ENCODE measurements at places on chromosomes 6 and 20.

DNA sequence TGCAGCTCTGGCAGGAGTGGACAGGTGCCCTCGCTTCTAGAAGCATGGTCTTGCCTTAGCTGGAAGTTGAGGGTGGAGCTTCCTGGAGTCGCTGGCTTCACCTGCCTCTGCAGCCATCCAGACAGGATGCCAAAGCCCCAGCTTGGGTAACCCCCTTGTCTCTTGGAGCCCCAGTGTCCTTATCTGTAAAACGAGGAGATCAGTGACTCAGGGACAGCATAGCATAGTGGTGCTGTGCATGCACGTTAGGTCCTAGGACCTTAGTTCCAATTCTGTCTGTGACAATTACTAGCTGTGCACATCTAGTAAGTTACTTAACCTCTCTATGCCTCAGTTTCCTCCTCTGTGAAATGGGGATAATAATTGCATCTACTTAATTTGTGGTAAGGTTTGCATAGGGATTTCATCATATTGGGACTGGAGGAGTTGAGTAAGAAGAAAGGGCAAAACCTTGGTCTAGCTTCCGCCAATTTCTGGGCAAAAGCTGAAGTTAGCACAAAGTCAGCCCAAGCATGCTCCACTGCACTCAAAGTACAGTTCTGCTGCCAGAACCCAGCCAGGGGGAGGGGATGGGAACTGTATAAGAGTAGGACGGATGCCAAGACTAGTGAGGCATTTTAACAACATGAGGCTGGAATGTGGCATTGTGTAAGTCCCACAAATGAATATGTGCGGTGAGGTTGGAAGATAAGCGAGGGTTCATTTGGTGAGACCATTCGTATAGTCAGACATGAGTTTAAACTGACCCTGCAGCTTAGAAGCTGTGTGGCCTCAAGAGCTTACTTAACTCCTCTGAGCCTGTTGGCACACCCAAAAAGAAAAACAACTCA, 24.5 kb downstream of the TOX2 start:
- no peak for DNase-seq

- DNase-seq, result peak; percentile 29
Measured at GRCh38 chr6:37004044-37004980, 1.1 kb upstream of the FGD2 start.

- no peak for DNase-seq
Measured at GRCh38 chr6:107540465-107540857, 50.5 kb downstream of the SOBP start.

GRCh38 chr6:52077961-52078625, 9.3 kb downstream of the PKHD1 start:
- DNase-seq, result peak; percentile 27

DNA sequence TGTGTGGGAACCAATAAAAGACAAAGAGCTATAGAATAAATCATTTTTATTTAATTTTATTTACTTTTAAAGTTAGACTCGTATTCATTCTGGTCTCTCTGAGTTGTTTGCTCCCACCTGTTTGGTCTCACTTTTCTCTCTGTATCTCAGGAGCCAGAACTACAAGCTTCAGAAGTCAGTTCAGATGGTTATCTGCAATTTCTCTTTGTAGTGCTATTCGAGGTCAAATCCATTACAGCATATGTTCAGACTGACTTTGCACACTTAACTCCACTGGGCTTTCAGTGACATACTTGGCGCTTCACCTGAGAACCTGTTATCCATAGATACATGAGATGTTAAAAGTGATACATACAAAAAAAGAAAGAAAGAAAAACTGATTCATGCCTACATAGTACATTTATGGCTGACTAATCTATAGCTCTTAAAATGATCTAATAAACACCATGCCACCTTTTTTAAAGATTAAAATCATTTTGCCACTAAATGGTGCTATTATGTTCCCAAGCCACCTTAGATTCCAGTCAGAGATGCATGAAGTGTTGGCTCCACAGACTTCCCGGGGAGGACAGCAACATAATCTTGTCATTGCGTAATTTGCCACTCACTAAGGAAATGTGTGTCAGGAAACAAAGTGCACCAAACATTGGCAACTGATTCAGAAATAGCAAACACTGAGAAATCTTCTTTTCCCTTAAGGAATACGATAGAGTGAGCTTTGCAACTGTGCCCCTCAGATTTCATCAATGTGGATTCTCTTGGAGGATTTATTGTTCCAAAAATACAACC, 396.7 kb downstream of the HACE1 start:
- DNase-seq, result no peak

DNA sequence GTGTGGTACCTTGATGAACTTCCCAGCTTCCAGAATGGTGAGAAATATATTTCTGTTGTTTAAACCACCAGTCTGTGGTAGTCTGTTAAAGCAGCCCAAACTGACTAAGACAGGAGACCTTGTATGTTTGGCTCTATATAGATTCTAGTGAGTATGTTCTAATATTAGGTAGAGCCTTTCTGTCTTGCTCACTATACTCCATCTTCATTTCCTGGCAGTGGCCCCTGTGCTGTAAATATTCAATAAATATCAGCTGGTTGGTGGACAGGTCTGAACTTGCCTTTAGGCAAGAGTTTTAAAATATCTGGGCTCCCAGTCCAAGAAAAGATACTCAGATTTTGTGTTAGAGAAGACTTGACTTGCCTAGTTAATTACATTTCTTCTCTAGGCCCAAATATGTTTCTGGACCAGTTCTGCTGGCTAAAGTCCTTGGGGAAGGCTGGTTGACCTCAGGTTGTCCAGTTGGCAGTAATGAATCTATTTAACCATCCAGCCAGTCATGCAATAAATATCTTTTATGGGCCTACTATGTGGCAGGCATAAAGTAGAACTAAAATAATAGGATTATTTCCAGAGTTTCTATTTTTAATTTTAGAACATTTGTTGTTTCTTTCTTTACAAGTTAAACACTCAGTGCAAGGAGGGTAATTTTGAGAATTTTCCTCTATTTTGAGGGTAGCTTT, 22.3 kb downstream of the PPP1R14C start:
- no peak for DNase-seq

GRCh38 chr6:89555806-89556205, 82.7 kb downstream of the LYRM2 start:
- no peak for DNase-seq

DNA sequence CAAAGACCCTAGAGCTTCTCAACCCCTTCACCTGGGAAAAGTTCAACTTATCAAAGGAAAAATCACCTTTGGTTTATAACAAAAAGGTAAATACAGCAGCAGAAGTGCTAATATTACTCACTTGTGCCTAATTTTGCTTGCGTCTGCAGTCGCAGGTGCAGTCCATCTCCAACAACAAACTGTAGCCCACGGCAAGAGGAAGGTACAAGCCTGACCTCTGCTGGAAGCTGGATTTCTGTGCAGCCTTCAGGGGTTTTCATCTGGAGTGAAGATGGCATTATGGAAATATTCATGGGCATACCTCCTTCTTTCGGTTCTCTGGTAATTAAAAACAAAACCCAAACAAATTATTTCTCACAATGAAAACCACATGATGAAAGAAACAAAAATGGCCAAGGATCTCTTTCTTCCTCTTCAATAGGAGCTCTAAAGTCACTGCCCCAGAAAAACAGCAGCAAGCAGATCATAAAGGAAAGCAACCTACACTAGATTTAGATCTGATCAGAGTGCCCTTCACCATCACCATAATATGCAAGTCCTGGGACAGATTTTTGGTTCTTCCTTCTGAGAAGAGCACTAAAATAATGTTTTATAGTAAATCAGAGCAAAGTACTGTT, 7.8 kb downstream of the UBE3D start:
- DNase-seq, result peak; percentile 75

DNA sequence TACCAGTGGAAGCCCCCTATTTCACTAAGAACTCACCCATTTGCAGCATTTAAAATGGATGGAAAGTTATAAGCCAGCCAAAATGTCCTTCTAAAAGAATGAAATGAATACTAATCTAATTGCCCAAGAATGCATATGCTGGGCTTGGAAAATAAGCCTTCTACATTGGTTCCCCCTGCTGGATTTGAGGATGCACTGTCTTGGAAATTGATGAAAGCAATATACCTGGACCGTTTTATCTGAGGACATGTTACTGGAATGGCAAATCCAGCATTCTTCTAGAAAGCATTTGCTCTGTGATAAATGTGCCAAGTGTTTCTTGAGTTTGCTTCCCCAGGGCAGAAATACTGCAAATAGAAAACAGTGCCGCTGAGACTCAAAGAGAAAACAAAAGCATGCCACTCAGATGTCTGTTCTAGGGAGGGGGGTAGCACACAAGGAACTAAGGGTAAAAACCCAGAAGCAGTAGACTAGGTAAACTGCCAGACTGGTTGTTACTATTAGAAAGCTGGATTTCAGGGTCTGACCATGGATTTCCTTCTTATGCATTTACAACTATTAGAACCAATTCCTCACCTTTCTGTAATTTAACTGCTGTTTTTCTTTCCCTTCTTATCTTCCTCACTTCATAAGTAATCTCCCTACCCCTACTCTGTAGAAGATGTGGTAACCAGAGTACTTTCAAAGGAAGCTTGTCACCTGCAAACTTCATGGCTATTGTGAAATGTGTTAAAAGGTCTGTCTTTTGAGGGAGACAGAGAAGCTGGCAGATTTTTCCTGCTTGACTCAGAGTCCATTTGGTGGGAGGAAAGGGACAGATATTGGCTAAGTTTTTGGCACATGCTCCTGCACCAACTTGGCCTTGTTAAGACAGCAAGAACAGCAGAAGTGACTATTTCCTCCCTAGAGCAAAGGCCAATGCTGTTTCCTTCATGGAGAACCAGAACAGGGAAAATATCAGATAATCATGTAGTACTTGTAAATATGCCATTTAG, 642.6 kb downstream of the KIF16B start:
- peak; percentile 34 for DNase-seq

GRCh38 chr6:151205721-151206600, 33.8 kb upstream of the AKAP12 start:
- no peak for DNase-seq

GRCh38 chr20:40073535-40074111, 615.4 kb downstream of the MAFB start:
- peak; percentile 90 for DNase-seq

GRCh38 chr20:61673152-61673847, 392.4 kb downstream of the TAF4 start:
- DNase-seq, result peak; percentile 76

DNA sequence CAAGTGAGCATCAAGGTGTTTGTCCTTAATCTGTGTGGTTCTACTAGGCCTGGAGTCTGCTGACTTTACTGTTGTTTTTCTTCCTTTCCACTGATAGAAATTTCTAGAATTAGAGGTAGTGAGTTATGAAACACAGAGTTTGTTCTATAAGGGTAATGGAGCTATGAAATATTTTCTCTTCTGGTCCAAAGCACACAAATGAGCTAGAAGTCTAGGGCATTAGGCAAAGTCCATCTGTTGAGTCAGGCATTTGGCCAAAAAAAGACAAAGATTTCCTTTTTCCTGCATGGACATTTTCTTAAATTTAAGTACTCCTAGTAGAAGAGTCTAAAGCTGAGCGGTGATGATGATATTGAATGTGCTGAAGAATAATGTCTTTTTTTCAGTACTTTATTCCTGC, 174.3 kb upstream of the STXBP5 start:
- no peak for DNase-seq

DNA sequence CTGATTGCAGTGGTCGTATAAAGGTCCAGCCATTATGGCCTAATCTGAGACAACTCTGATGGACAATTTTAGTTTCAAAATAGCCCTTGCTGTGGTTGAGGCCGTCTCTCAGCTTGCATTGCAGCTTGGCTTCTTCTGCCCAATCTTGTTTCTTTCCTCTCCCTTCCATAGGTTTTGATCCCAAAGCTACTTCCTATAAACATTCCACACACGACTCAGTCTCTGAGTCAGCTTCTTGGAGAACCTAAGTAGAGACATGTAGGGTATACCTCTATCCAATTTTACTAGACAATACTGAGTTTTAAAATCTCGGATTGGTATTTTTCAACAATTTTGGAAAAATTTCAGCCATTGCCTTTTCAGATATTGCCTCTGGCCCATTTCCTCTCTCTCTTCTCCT, 13.4 kb downstream of the IYD start:
- DNase-seq, result no peak

All from SJCRH30 (cell line).